ENCODE measurements at places on chromosomes 1 and 21. TPM values are rescaled to one million over a fixed set of nuclear protein-coding genes. Genes with fewer than 3 reads are reported as not detected.

DNA sequence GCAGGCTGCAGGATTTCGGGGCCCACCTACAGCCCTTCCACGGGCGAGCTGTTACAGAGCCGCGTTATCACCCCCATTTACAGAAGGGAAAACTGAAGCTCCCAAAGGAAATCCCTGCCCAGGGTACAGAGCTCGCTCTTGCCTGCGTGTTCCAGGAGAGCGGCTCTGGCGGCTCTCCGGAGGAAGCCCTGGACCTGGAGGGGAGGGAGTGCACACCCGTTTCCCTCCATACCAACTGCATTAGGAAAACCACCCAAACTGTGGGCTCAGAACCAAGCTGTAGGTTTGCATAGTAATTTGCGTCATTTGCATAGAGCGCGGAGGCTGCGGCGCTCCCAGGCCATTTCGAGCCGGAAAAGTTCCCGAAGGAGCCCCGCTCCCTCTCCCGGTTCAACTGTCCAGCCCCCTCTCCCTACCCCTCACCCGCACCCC lies 24.7 kb upstream of the ADGRB2 start:
- DNase-seq: peak; percentile 55

DNA sequence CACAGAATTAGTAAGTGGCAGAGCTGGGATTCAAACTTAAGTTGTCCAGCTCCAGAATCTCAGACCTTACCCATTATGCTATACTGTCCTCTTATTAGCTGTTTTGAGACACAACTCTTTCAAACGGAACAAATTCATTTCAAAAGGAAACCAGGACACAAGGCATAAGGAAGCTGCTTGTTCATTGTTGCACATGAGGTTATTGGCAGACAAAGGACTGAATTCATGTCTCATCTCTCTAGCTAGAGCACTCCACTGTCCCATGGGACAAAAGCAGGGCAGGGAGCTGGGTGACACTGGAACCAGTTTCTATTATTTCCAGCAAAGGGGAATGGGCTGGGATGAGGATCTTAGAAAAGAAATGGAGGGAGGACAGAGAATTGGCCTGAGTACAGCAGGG lies 26.4 kb downstream of the CHI3L2 start:
- DNase-seq: no peak

DNA sequence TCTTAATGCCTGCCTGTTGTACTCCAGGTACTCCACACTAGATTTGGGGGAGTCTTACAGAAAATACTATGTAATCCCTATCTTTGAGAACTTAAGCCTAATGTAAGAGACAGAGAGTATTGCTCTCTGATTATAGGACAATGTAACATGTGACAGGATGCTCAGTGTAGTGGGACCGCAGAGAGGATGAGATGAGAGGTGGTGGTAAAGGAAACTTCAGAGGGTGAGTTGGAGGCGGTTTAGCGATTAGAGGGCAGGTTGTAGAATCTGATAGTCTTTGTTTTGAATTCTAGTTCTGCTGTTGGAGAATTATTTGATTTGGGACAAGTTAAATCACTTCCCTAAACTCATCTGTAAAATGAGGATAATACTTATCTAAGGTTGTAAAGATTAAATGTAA lies 5.4 kb downstream of the SOAT1 start:
- no peak for DNase-seq

Gene S100A7
- total RNA-seq: not detected

Gene SPATA45
- not detected for total RNA-seq

Gene MARK1
- not detected for total RNA-seq

Gene SPRR2F
- total RNA-seq: not detected

Gene RNF186
- not detected for total RNA-seq

Gene CFAP45
- total RNA-seq: 1.2 TPM

Gene ARHGAP29
- total RNA-seq: 18.1 TPM

Measured in LHCN-M2 (cell line).